Substantia nigra (tissue), 51 donors: ENCODE measurements at places on chromosomes 7 and 10.
A peak's percentile ranks its signal among the peaks of the same experiment; 100 is the strongest.

DNA sequence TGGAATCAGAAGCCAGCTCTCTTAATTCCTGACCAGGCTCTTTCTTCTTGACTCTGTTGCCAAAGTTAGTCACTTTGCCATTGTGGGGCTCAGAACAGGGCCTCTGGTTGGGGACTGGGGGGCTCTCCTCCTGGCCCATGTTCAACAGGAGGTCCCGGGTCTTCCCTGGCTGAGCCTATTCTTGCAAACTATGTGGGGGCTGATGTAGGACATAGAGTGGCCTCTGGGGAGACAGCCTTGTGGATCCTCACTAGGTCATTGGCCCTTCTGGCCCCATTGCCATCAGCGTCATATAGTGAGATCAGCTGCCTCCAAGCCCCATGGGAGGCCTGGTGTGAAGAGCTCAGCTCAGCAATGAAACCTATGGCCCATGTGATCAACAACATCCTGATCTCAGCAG, 77.6 kb upstream of the LEP start:
- DNase-seq = no peak

DNA sequence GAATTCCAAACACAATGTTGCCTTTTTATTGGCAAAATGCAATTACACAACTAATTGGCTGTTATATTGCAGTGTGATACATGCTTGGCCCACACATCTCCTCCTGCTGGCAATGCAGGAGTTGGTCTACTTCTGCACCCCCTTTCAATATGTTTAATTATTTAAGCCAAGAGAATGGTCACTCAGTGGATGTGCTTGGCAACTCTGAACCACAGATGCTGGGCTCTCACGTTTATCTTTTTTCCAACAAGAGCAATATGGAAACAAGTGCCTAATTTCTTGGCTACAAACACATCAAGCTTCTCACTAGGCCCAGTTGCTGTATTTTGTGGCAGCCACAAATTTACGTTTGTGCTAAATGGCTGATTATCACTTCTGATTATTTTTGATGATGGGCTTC, 1149.2 kb upstream of the CELF2 start:
- no peak for DNase-seq

- no peak for DNase-seq
Observed at GRCh38 chr7:137287651-137288258, 55.8 kb downstream of the PTN start.

DNA sequence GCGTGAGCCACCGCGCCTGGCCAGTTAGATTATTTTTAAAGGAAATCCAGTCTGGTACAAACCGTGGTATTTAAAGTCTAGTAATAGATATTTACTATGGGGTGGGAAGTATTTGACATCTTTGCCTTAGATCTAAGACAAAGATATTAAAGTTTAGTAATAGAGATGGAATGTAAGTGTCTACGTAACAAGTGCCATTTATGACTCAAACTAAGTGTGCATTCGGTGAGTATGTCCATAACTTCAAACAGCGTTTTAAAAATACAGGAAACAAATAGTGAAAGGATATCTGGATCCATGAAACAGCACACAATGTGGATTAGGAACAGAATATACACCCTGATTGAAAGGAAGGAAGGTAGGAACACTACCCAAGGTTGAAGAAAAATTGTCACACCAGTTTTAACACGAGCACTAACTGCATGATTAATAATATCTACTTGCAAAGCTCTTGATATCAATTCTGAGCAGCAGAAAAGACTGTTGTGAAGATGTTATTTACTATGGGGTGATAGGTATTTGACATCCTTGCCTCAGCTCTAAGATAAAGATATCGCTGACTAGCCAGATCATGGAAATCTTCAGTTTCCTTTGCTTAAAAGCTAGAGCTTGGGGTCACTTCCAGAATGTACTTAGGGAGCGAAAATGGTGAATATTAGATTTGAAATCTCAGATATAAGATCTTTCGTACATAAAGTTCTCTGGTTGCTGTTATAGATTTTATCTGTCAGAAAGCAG, 48.7 kb downstream of the EPC1 start:
- DNase-seq = no peak

GRCh38 chr7:121182902-121183301, 145.9 kb upstream of the WNT16 start:
- DNase-seq = no peak

DNA sequence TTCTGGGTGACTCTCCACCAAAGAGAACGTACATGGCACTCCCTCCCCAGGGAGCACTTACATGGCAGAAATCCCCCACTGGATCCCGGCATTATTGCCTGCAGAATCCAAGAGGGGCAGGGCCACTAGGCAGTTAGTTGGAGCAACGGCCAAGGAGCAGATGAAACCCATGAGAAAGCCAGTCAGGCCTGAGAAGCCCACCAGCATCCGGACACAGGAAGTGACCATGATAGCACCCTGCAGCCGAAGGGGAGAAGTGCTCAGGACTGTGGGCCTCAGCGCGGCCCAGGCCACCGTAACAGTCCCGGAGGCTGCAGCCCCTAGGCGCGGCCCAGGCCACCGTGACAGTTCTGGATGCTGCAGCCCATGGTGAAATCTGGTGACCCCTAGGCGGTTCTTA, 43.5 kb downstream of the STRA8 start:
- DNase-seq = no peak

- peak; percentile 8 for DNase-seq
Observed at GRCh38 chr10:130341356-130341755, 205.2 kb downstream of the GLRX3 start.

DNA sequence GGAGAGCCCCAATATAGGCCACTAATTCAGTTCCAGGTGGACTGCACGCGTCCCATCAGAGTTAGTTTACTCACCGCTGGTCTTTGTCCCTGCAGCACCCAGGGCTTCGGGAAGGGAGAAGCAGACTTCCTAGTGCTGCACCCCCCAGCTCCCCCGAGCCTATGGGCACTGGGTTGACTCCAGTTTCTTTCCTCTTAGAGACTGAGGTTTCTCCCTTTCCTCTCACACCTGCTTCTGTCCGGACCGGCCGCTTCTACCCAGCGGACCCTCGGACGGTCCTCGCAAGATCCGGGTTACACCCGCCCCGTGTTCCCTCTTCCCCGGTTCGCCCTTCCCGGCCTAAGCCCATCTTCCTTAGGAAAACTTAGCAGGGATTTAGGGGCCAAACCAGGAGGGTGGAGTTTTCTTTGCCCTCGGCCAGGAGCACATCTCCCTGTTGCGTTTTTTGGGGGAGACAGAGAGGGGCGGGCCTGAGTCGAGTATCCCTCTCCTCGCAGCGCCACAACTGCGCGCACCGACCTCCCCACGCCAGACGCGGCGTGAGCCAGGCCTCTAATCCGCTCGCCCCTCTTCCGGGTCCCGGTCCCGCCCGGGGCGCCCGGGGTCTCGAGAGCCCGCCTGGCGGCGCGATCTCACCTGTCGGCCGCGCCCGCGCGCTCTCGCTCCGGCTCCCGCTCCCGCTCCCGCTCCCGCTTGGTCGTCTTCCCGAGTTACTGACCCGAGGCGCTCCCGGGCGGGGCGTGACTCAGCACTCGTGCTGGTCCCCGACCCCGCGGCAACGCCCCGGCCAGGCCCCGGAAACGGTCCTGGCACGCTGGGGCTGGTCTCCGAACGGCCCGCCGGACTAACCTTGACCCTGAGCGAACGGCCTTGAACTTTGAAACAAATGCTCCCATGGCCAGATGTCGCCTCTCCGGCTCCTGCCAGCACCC, at the start of gene AIFM2:
AIFM2 (minus strand) TSS at position 728 of the 932 bp plus-strand sequence. CDS start 8,741 bp downstream, outside the sequence.
- DNase-seq = no peak

DNA sequence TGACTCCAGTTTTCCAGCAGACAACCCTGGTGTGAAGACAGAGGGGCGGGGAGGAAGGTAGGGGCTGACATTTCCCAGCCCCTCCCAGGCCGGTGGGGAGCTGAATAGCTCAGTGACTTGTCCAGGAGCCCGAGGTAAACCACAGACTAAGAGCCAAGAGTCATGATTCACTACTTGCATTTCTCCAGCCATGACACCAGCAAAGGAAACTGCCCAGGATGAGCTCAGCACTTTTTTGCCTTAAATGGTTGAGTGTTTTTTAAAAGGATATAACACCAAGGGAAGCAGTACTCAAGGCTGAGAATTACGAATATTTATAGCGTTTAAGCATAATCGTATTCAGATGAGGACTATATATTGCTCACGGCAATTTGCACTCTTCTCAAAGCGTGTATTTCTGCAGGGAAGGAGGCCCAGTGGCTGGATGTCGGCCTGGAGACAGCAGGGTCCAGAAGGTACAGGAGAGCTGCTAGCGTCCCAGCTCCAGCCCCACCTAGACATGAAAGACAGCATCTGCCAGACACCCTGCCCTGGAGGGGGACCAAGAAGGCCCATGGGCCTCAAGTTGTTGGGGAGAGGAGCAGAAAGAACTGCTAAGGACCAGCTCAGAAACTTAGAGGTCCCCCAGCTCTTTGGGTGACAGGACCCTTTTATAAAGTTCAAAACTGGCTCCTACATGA, 141.4 kb downstream of the GRID1 start:
- peak; percentile 8 for DNase-seq

GRCh38 chr10:62658516-62658915, 146.0 kb upstream of the ADO start:
- DNase-seq = no peak

DNA sequence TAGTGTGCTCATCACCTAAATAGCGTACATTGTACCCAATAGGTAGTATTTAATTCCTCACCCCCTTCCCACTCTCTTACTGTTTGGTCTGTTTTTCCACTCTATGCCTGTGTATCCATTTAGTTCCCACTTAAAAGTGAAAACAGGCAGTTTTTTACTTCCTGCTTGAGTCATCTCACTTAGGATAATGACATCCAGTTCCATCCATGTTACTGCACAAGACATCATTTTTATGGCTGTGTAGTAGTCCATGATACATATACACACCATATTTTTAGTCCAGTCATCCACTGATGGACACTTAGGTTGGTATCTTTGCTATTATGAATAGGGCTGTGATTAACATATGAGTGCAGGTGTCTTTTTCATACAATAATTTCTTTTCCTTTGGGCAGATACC, 10.1 kb downstream of the STK17A start:
- no peak for DNase-seq

DNA sequence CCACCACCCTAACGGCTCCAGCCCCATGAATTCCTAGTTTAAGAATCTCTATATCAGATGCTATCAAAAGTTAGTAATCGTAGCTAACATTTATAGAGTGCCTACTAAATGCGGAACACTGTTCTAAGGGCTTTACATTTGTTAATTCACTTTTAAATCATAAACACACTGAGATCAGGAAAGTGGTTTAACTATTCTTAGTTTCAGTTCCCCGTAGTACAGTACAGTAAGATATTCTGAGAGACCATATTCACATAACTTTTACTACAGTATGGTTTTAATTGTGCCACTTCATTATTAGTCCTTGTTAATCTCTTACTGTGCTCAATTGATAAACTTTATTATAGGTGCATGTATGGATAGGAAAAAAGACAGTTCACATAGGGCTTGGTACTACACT, 22.5 kb downstream of the SYPL1 start:
- DNase-seq = no peak

GRCh38 chr10:100829097-100829870, 83.5 kb upstream of the SLF2 start:
- no peak for DNase-seq
